ENCODE measurements at places on chromosomes 6 and 20. TPM values are rescaled to one million over a fixed set of nuclear protein-coding genes. Genes with fewer than 3 reads are reported as not detected.

GRCh38 chr6:1708122-1708521 lies 98.4 kb downstream of the FOXC1 start:
- DNase-seq: no peak

DNA sequence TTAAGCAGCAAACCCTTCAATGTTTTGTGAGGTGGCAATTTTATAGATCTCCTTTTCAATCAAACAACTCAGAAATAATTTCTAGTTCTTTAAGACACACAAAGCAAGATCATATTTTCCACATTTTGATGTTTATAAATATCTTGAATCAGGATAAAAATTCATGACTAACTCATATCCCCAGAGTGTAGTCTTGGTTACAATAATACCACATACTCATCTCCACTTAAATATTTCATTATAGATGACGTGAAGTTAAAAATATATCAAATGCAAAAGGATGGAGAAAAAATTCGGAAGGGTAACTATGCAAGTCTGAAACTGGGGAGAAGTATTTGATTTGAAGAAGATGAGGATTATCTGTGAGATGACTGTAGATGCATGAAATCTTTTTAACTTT lies 59.8 kb upstream of the HIVEP1 start:
- DNase-seq: no peak

DNA sequence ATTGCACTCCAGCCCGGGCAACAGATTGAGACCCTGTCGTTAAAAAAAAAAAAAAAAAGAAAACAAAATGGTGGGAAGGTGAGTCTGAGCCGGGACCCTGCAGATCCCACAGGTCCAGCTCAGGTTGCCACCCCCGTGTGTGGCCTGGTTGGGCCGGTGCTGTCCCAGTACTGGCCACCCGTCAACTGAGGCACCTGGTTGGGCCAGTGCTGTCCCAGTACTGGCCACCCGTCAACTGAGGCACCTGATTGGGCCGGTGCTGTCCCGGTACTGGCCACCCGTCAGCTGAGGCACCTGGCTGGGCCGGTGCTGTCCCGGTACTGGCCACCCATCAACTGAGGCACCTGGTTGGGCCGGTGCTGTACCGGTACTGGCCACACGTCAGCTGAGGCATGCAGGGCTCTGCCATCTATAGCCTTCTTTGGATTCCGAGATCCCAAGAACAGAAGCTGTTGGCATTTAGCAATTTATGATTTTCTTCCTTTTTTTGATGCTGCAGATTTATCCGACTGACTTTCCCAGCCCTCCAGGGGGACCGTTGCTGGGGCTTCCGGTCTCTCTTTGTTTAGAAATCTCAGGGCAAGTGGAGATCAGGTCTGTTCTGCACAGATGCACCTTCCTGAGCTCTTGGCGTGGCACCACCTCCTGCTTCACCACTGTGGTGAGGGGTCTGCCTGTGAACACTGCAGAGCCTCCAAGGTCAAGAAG lies 113.8 kb downstream of the SYCP2 start:
- DNase-seq: no peak

GRCh38 chr6:113291751-113292445 lies 565.2 kb upstream of the MARCKS start:
- peak; percentile 73 for DNase-seq

GRCh38 chr6:44298864-44299263 lies 14.3 kb downstream of the AARS2 start:
- no peak for DNase-seq

DNA sequence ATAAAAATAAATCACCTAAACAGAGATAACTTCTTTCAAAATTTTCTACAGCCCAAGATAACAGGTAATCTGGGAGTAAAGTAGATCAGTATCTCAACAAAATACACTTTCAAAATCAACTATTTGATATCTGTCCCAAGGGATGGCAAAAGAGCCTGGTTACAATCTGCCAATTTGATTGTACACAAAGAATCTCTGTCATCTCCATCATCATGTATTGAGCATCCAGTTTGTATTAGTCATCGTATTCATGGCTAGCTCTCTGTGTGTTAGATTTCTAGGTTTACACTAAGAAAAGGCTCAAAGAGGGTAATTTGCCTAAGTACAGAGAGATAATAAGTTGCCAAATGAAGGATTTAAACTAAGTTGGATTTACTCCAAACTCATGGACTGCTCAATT lies 329.0 kb upstream of the NRSN1 start:
- no peak for DNase-seq

GRCh38 chr6:138719744-138720143 lies 53.8 kb upstream of the CCDC28A start:
- no peak for DNase-seq

- peak; percentile 79 for DNase-seq
These were observed 345.5 kb downstream of the THBS2 start for GRCh38 chr6:168908166-168908565.

GRCh38 chr20:44861531-44862006 lies 23.9 kb upstream of the YWHAB start:
- peak; percentile 21 for DNase-seq

The MRPL14 gene
- total RNA-seq: 60.6 TPM

- DNase-seq: peak; percentile 19
These were observed 33.6 kb downstream of the COMMD7 start for GRCh38 chr20:32709632-32710121.

GRCh38 chr6:90167514-90168379 lies 128.9 kb downstream of the BACH2 start:
- DNase-seq: peak; percentile 47

DNA sequence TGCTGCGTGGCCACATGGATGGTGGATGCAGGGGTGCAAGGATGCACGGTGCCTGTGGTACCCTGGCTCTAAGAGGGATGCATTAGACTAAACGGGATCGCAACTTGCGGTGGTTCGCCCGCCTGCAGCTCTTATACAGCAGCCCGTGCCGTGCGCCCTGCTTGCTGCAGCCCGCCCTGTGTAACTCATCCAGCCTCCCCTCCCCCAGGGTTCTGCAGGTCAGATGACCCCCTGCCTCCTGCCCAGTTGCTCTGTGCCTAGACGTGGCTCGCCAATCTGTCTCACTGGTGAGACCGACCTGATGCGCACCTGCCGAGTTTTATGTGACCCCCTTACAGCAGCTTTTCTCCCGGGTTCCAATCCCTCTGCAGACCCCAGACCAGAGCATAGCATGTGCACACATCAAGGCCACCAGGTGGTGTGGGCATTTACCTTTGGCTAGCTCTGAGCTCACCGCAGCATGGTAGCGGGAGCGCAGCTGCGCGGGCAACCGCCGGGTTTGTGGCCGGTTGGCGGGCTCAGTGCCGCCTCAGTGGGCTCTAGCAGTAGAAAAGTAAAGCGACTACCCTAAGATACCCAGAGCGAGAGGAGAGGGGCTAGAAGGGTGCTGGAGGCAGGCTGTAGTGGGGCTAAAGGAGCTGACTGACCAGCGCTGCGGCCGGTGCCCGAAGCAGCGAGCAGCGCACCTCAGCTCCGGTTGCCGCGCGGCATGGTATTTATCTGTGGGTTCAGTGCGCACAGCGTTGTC lies 693 bp upstream of the GNAS-AS1 start:
- no peak for DNase-seq

GRCh38 chr6:37819802-37820717 lies 533 bp downstream of the ZFAND3 start:
- DNase-seq: peak; percentile 70

- DNase-seq: peak; percentile 93
These were observed 41.0 kb downstream of the ZMYND8 start for GRCh38 chr20:47315339-47316056.

DNA sequence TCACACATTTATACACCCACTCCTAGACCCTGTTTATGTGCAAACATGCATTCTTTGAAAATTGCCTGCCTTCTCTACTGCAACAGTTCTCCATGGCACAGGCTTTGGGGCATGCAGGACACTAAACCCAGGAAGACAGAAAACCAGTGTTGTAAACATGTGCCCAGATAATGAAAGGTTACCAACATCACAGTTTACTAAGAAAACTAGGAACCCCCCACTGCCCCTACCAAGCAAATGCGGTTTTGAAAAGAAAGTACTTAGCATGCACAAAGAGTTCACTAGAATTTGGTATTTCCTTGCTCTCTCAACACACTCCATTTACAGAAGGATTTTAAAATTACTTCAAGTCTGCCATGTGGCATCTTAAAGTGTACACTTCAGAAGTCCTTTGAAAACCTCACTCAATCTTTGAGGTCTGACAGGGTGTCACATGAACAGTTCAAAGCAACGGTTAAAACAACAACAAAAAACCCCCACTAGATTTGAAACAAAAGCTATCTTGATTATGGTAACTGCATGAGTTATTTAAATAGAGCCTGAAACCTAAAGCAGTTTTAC lies 245.0 kb downstream of the GMPR start:
- no peak for DNase-seq

DNA sequence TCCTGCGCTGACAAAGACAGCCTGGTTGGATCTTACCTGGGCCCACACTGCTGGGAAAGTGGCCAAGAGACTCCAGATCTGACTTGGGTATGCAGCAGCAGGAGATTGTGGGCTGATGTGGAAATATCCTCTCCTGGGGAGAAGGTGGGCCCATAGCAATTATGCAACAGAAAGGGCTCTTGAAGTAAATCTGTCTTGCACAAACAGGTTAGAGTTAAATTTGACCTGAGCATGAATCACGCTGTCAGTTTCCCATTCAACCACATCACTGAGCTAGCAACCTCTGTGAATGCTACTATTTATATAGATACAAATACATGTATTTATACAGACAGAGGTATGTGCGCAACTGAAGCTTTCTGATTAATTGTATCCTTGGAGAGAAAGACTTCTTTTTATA lies 28.3 kb upstream of the PDYN start:
- DNase-seq: no peak

The MRAP2 gene
- 0.17 TPM for total RNA-seq

- DNase-seq: no peak
These were observed 44.2 kb upstream of the NR2E1 start for GRCh38 chr6:108121612-108122011.

The DZANK1 gene
- total RNA-seq: 0.83 TPM

The CAGE1 gene
- total RNA-seq: under 0.01 TPM

The CBLN4 gene
- total RNA-seq: not detected

- DNase-seq: no peak
These were observed 82.5 kb upstream of the ID4 start for GRCh38 chr6:19754686-19755085.

GRCh38 chr6:160998766-160999165 lies 7.2 kb downstream of the MAP3K4 start:
- no peak for DNase-seq

DNA sequence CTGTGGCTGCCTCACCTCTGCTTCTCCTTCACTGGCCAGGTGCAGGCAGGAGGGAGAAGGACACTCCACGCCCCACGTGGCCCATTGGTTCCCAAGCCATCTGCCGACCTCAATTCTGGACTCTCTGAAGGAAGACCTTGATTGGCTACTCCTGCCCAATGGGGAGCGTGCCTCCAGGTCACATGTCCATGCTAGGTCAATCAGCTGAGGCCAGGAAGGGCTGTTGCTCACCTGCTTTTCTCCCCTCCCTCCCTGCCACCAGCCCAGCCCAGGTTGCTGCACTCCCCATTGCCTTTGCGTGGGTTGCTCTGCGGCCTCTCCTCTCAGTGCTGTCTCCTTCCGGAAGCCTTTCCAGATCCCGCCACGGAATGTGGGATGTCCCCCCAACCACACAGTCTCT lies 21.9 kb upstream of the CDH4 start:
- DNase-seq: no peak

DNA sequence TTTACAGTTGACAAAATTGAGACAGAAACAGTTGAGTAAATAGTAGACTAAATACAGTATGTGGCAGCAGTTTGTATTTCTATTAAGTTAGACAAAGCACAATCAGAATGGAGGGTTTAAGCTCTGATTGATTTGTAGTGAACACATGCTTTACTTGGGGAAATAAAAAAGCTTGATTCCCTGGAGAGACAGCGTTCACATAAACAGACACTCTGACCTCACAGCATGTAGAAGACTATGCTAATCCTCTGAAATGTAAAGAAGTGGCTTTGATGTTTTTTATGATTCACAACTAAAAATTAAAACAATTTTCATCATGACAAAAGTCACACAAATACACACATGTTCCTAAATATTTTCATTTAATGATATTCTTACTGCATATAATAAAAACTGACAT lies 126.9 kb upstream of the FAM83B start:
- DNase-seq: peak; percentile 10
